ENCODE measurements at places on chromosomes 11 and 22.
A peak's percentile ranks its signal among the peaks of the same experiment; 100 is the strongest.

DNA sequence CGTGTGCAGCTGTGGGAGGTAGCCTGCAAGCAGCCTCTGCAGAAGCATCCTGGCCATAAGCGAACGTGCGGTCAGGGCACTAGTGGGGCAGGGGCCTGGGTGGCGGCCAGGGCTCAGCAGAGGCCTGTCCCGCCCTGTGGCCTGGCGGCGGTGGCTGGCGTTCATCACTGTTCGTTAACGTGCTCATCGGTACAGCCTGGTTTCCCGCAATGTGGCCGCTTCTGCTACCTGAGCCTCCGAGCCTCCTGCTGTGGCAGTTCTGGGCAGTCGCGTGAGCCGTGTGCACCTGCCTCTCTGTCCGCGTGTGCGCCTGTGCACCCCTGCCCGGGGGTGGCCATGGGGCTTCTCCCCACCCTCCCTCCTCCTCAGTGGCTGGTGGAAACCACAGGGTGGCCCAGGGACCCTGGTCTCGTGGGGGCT is 117.9 kb downstream of the KCNQ1OT1 start:
- no peak for DNase-seq

DNA sequence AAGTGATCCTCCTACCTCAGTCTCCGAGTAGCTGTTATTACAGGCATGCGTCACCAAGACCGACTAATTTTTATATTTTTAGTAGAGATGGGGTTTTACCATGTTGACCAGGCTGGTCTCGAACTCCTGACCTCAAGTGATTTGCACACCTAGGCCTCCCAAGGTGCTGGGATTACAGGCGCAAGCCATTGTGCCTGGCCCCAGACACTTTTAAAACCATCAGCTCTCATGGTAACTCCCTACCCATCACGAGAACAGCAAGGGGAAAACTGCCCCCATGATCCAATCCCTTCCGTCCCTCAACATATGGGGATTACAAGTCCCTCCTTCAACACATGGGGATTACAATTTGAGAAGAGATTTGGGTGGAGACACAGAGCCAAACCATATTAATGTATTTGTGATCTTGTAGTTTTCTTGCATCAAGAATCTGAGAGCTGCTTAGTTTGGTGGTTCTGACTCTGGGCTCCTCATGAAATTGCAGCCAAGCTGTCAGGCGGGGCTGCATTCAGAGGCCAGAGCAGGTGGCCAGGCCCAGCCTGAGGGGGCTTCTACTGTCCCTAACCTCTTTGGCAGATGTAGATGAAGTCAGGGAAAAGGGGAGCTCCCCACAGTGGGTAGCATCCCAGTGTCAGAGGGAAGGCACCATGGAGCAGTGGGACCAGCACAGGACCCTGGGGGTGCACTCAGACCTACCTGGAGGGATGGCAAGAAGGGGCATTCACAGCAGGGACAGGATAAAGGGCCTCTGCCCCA is 31.2 kb upstream of the PRAME start:
- DNase-seq: no peak

DNA sequence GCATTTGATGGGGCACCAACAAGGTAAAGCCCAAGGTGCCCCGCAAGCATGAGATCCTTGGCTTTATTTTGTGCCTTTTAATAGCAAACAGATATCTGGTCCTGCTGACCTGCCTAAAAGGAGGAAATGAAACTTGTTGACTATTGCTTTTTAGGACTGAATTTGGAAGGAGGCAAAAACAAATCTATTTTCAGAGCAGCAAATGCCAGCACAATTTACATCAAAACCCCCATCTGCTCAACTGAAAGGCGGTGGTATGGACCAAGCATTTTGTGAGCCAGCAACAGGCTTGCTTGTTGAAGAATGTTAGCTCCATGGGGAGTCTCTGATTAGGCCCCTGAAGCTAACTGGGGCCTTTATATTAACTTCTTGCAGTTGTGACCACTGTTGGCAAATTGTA is 192.6 kb upstream of the E2F8 start:
- peak; percentile 36 for DNase-seq

GRCh38 chr11:45252134-45252856 is 33.8 kb downstream of the SYT13 start:
- DNase-seq: peak; percentile 89

- no peak for DNase-seq
These were observed 32.3 kb upstream of the TSPAN18 start for GRCh38 chr11:44694443-44694842.

GRCh38 chr11:101880222-101880621 is 34.6 kb upstream of the CEP126 start:
- DNase-seq: peak; percentile 78

DNA sequence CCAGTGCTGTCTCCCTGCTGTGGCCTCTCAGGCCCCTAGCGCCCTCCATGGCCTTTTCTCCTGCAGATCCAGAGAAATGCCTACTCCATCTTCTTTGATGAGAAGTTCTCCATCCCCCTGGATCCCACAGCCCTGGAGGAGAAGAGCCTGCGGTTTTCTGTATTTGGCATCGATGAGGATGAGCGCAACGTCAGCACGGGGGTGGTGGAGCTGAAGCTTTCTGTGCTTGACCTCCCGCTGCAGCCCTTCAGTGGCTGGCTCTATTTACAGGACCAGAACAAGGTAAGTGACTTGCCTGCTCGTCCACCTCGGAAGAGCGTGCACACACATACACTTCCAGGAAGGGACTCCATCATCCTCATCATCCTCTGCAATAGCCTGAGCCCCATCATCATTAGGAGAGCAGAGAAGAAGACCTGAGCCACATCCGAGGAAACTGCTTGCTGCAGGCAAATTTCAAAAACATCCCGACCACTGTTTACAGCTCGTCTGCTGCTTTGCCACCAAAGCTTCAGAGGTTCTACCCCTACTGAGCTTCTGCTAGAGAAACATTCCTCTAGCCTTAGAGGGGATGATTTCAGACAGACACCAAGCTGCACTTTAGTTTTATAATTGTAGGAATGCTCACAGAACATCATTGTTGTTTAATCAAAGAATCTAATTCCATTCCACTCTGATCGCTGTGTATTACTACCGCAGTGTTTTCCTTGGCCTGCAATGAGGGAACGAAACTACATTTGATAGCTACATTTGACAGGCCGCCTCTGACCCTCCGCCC is 12.9 kb upstream of the RHOD start:
- no peak for DNase-seq

- no peak for DNase-seq
These were observed 88.3 kb downstream of the C11orf87 start for GRCh38 chr11:109510316-109510715.
